ENCODE measurements at places on chromosomes 2 and 18. TPM values are rescaled to one million over a fixed set of nuclear protein-coding genes. Genes with fewer than 3 reads are reported as not detected.

IGFBP5 gene
- 392 TPM for total RNA-seq

LBX2 gene
- total RNA-seq, result 0.18 TPM

KCNJ13 gene
- not detected for total RNA-seq

SPR gene
- 15.8 TPM for total RNA-seq

ALPG gene
- not detected for total RNA-seq

POTEJ gene
- total RNA-seq, result not detected

MCEE gene
- 11.1 TPM for total RNA-seq

MSH6 gene
- 72.5 TPM for total RNA-seq

SNTG2 gene
- 0.56 TPM for total RNA-seq

GRHL1 gene
- total RNA-seq, result 0.56 TPM

TRIM54 gene
- not detected for total RNA-seq

LRP2 gene
- not detected for total RNA-seq

TSPYL6 gene
- not detected for total RNA-seq

ANKRD29 gene
- total RNA-seq, result 0.18 TPM

TMEM127 gene
- total RNA-seq, result 20.0 TPM

ALPP gene
- total RNA-seq, result not detected

KLHL29 gene
- total RNA-seq, result 2.5 TPM

SIX2 gene
- not detected for total RNA-seq

IL36A gene
- total RNA-seq, result not detected

INPP4A gene
- 27.1 TPM for total RNA-seq

OBSL1 gene
- total RNA-seq, result 21.4 TPM

PRSS56 gene
- total RNA-seq, result not detected

TMEM169 gene
- 0.83 TPM for total RNA-seq
